NCI-H69 (cell line): ENCODE measurements at places on chromosomes 12 and 14.

DNA sequence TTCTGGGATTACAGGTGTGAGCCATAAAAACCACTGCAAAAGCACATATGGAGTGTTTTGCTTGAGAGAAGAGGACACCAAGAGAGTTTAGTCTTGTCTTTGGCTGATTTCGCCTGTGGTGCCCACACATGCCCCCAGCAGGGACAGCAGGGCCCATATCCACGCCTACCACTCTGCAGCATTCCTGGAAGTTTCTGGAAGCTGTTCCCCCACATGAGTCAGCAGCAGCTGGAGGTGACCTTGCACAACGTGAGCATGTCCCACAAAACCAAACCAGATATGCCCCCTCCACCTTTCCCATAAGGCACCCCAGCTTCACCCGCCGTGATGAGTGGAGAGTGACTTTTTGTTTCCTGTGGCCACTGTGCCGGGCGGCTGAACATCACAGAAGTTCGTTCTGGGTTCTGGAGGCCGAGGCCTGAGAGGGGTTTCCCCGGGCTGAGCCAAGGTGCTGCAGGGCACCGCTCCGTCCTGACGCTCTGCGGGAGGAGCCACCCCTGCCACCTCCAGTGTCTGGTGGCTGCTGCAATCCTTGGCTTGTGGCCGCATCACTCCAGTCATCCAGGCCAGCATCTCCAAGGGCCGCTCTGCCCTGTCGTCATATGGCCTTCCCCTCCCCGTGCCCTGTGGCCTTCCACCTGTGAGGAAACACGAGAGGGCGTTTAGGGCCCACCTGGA lies 4.7 kb downstream of the ASPG start:
- DNase-seq, result no peak

- DNase-seq, result peak; percentile 62
Measured at GRCh38 chr14:64196814-64197411, 97.3 kb downstream of the ESR2 start.

- DNase-seq, result no peak
Measured at GRCh38 chr14:70794294-70794693, 15.0 kb downstream of the MAP3K9 start.

GRCh38 chr14:105879503-105879866 lies 353.1 kb downstream of the TMEM121 start:
- DNase-seq, result peak; percentile 73

DNA sequence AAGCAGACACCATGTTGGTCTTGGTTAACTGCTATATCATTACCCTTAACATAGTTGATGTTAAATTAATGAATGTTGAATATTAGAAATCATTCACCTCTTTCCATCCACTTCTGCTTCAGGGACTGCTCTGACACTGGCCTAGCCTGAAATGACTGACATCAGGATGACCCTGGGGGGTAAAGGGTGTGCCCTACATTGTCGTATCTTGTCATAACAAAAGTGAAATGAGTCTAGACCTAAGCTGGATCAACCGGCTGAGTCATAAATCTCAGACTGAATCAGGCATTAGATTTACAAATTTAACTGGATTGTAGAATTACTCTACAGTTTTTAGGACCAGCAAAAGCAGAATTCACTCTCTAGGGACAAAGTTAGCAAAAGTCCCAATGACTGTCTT lies 35.3 kb downstream of the KICS2 start:
- no peak for DNase-seq
